Right atrium auricular region (tissue), 2 donors: ENCODE measurements at places on chromosomes 1 and 21. TPM values are rescaled to one million over a fixed set of nuclear protein-coding genes. Genes with fewer than 3 reads are reported as not detected.

ATF3 gene
- 12.6 TPM for total RNA-seq

- no peak for DNase-seq
These were observed 408.0 kb upstream of the KAZN start for GRCh38 chr1:14190508-14190907.

TCP10L gene
- total RNA-seq: 1.1 TPM

DNA sequence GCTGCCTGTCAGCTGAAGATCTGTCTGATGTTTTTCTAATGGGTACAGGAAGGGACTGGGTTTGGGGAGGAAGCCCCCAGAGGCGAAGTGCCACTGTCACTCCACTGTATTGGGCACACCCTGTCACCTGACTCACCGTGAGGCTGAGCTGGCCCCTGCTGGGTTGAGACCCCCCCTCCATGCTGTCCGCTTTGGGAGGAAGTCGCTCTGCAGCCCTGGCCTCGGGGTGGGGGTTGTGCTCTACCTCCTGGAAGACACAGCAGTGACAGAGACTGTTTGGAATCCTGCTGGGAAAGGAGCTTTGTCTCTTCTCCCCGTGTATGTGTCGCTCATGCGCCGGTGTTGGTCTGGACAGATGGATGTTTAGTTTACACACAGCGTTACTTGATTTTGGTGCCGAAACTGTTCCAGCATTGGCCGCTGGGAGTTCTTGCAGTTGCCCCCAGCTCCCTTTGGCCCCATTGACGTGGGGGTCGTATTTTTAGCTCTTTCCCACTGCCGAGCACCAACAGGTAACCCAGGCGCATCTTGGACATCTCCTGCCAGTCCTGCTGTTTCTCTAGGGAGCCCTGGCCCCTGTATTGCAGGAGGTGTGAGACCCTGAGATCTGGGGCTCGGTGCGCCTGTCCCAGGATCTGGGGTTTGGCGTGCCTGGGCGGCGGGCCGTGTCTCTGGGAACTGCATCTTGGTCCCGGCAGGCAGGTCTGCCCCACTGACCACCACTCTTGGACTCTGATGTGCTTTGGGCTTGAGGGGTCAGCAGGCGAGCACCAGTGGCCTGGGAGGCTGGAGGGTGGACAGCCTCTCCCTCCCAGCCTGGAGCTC, 30.3 kb downstream of the SLX9 start:
- DNase-seq: no peak

DNA sequence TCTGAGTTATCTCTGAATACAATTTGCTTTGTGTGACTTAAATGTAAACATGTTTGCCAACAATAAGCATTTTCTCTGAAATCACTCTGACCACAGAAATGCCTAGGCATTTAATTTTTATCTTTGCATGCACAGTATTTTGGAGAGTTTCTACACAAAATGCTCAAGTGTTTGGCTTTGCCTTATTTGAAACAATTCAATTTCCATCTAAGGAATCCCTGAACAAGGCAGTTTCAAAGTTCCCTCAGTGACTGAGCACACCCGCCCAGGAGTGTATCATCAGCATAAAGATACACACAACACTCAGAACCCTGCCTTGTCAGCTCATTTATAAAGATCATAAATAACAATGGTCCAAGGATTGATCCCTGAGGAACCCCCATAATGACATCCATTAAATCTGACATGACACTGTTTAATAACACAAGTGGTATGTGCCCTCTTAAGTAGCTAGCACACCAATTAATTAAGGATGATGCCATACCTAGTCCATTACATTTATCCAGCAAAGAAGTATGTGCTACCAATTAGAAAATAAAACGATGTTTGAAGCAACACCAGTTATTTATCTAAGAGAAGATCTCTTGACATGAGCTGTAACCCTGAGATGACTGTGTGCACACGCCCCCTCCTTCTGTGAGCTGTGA, 585.8 kb downstream of the ADGRL2 start:
- DNase-seq: no peak
